ENCODE measurements at places on chromosomes 7 and 10.
A peak's percentile ranks its signal among the peaks of the same experiment; 100 is the strongest.

GRCh38 chr10:80144067-80144695, 11.7 kb downstream of the PLAC9 start:
- no peak for DNase-seq

DNA sequence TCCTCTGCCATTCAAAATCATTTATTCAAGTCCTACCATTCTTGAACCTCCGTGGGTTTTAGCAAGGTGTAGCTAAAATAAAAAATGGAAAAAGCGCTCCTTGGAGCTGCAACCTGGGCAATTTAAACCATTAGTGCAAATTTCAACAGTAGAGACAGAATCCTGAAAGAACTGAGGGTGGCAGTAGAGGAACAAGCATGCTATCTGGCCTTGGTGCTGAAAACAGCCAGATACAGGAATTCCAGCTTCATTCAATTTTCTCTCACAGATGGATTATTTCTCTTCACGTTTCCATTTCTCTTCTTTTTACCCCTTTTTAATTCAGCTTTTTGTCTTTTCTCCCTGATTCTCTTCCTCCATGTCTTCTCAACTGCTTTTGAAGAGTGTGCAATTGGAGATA, 77.7 kb downstream of the OTUD1 start:
- DNase-seq, result peak; percentile 79

GRCh38 chr7:91659096-91659495, 221.4 kb downstream of the MTERF1 start:
- no peak for DNase-seq

GRCh38 chr7:51251290-51251689, 65.3 kb downstream of the COBL start:
- no peak for DNase-seq

- peak; percentile 58 for DNase-seq
These were observed 196.9 kb upstream of the RHOBTB1 start for GRCh38 chr10:61140765-61141392.

GRCh38 chr10:111370101-111370500, 293.3 kb downstream of the ADRA2A start:
- no peak for DNase-seq

DNA sequence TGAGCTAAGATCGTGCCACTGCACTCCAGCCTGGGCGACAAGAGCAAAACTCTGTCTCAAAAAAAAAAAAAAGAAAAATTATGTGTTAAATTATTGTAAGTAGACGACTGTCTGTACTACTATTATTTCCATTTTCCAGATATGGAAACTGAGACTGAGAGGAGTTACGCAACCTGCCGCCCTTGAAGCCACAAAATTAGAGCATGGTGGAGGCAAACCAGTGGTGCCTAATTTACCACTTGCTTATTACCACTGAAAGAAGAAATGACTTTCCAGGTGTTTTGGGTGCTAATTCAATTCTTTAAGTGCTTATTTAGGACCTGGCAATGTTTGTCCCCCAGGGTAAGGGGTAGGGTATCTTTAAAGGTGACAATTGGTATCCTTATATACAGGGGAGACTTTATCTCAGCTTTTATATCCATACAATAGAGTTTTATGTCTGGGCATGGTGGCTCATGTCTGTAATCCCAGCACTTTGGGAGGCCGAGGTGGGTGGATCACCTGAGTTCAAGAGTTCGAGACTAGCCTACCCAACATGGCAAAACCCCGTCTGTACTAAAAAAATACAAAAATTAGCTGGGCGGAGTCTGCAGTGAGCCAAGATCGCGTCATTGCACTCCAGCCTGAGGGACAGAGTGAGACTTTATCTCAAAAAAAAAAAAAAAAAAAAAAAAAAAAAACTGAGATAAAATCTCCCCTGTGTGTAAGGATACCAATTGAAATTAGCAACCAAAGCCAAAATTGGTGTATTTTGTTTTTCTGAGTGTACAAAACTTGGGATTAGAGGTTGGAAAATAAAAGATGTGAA, 16.6 kb upstream of the CAMK1D start:
- DNase-seq, result no peak

GRCh38 chr10:34655286-34656170, 159.6 kb downstream of the PARD3 start:
- peak; percentile 57 for DNase-seq

DNA sequence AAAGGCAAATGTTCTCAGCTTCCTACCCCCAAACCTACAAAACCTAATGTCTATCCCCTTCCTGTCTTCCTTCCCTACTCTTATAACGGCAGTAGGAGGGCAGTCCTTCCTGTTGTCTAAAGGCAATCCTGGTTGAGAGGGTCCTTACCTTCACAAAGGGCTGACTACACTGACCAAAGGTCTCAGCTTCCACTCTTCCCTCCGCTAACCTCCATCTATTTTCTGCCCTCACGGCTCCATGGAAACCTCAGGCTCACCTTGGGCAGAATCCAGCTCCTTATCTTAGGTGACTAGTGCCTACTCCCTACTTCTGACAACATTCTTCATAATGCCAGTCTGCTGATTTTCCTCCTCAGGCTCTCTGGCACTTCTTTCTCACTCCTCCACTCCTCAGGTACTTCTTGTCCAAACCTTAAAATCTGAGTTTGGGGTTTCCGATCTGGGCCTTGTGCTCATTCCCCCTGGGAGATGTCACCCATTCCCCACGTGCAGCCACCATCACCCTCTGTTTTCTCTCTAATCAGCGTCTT, 542 bp downstream of the FBXL13 start:
- DNase-seq, result no peak

- DNase-seq, result no peak
These were observed 52.8 kb upstream of the AOAH start for GRCh38 chr7:36777062-36777461.

DNA sequence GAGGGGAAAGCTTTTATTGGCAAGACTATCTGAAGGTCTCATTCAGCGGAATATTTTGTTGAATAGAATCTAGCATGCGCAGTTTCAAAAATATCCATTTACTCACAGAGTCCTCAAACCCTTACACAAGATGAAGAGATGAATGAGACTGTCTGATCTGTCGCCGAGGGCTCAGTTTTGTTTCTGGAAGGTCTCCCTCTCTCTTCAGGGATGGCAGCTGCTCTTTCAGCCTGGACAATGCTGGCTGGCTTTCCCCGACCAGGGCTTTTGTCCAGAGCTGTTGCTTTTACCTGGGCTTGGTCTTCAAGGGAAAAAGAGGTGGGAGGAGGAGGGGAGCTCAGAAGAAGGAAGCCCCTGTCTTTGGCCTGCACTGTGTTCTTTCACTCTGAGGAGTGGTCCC, 81.9 kb upstream of the BTBD16 start:
- DNase-seq, result no peak

DNA sequence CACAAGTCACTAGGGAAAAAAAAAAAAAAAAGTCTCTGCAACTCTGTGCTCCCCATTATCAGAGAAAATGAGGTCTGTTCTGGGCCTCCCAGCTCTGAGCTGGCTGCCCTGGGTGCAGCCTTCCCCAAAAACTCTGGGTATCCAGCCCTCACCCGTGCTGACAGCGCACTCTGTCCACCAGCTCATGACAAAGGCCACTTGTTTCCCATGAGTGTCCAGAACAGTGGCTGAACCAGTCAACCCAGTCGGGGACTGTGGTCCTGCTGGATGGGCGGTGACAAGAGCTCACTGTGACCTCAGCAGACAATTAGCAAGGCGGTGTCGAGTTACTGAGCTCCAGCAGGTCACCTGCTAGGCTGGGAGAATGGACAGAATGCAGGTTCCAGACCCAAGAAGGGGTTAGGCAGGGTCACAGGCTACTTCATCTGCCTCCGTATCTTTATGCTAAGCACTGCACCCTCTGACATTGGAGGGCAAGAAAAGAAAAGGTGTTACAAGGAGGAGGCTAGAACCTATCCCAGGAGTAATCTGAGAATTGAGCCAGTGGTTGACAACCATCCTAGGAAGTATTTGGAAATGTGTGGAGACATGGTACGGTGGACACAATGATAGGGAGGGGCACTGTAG, 37.2 kb downstream of the DLG5 start:
- DNase-seq, result no peak

GRCh38 chr10:34137201-34137600, 677.9 kb downstream of the PARD3 start:
- no peak for DNase-seq

Data from brain (organoid and tissue), 16 donors.